ENCODE measurements at places on chromosomes 5 and 9.

DNA sequence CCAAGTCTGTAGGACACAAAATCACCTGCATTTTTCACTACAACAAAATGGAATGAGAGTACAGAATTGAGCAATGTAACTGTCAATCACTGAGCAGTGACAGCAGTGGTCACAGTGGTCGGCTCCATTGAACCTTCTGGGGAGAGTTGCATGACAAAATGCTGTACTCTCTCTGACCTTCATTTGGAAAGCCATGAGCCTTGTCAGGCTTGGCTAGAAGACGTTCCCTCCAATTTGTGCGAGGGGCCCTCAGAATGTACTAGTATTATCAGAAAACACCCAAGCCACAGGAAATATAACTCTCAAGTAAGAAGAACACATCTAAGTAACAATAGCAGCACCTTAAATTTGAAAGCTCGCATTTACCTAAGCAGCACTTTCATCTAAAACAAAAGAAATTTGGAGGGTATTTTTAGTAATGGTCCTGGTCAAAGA, 425.6 kb upstream of the MEF2C start:
- no peak for DNase-seq

DNA sequence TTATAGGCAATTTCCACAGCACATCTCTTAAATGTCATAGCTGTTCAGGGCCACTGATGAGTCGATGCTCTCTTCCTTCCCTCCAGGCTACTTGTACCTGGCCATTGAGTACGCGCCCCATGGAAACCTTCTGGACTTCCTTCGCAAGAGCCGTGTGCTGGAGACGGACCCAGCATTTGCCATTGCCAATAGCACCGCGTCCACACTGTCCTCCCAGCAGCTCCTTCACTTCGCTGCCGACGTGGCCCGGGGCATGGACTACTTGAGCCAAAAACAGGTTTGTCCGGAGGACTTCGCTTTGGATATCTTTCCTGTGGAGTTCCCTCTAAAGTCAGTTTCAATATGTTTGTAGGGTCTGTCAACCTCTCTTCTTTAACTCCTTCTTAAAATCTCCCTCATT, 84.3 kb downstream of the EQTN start:
- DNase-seq, result no peak

GRCh38 chr9:109802491-109802890, 22.5 kb downstream of the PALM2AKAP2 start:
- no peak for DNase-seq

DNA sequence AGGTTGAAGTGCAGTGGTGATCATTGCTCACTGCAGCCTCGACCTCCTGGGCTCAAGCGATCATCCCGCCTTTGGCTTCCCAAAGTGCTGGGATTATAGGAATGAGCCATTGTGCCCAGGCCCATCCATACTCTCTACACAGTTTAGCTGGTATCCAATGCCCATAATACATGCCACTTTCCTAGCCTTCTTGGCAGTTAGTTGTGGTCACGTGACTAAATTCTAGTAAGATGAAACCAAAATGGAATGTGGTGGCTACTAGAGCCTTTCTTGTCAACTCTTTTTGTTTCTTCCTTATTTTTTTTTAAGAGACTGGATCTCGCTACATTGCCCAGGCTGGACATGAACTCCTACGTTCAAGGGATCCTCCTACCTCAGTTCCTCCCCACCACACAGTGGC, 15.3 kb upstream of the KIF27 start:
- DNase-seq, result no peak

GRCh38 chr9:19690128-19690527, 98.7 kb downstream of the SLC24A2 start:
- no peak for DNase-seq

- DNase-seq, result no peak
Observed at GRCh38 chr5:40524677-40525076, 155.0 kb upstream of the PTGER4 start.

GRCh38 chr5:88480801-88481499, 212.3 kb upstream of the TMEM161B start:
- DNase-seq, result no peak

- DNase-seq, result no peak
Observed at GRCh38 chr9:112119225-112120029, 55.7 kb downstream of the SUSD1 start.

- DNase-seq, result no peak
Observed at GRCh38 chr5:23405316-23406068, 101.9 kb upstream of the PRDM9 start.

DNA sequence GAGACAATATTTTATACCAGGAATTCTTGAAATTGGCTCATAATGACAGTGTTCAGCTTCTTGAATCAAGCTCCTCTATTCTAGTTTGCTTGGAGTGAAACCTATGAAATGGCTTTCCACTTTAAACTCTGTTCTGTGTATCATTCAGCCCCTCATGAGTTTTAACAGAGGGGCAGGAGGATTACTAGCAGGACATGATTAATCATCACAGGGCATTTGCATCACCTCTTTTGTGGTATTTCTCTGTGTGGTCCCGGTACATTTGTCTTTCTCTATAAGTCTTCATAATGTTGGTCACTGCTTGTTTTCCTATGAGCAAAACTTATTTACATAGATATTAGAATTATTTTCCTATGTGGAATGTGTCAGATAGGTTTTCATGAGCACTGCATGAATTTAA, 21.2 kb downstream of the CAST start:
- no peak for DNase-seq

DNA sequence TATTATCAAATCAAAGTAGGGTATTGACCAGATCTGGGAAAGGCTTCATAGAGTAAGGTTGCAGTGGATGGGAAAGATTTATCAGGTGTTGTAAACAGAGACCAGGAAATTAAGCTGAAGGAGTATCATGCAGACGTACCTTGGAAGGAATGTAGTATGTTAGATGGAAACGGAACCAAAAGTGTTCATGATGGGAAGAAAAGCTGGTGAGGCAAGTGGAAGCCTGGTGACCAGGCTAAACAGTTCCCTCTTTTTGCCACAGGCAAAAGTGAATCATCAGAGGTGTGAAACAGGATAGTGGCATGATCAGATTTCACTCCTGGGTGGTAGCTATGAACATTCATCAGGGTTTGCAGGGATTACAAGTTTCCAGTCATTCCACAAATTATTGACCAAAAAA, 780.1 kb upstream of the DMAC1 start:
- DNase-seq, result no peak

- no peak for DNase-seq
Observed at GRCh38 chr5:40599676-40600075, 80.0 kb upstream of the PTGER4 start.

GRCh38 chr5:162817364-162817763, 620.0 kb upstream of the CCNG1 start:
- DNase-seq, result no peak

DNA sequence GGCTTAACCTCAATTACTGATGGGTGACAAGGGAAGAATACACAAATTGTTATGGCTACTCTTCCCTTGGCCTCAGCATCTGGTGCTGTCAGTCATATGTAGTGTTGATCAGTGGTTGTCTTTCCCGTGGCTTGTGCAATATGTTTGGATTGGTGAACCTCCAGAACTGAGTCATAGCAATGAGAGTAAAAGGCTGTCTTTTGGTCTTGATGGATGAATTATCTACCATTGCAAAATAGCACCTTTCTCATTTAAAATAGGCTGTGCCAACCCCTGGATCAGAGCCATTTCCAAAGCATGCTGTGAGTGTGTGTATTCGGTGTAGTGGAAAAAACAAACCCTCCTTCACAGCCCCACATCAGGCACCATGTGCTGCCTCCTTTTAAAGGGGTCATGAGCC, 14.6 kb upstream of the F2R start:
- no peak for DNase-seq

All from DMS153 (cell line).